ENCODE measurements at places on chromosomes 6 and 20.

DNA sequence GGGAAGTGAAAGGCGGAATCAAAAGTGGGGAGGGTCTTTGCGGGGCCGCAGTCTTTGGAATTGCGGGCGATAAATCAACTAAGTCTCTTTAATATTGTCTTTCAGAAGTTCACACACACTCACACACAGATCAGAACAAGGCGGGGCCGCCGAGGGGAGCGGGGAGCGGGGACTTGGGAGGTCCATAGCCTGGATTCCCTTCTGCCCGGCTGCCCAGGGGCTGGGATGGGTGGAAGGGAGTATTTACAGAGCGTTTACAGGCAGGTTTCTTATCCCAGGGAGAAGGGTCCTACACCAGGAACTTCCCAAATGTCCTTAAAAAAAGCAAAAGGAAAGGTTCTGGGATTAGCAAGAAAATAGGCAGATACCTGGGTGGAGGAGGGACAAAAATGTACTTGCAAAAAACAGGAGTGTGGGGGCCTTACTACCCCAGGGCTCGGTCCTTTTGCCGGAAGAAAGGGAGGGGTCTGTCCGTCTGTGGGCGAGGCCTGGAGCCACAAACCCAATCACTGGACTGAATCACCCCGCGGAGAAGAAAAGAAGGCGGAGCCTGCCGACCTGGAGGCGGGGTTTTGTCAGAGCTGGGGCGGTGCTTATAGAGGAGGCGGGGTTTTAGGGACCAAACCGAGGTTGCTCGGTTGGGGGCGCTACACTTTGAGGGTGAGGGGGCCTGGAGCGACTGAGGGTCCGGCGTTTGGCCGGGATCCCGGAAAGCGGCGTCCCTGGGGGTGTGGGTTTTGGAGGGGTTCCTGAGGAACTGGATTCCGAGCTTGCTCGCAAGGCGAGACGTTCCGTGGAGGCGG, 3.2 kb downstream of the PRRT1 start:
- DNase-seq, result peak; percentile 57

DNA sequence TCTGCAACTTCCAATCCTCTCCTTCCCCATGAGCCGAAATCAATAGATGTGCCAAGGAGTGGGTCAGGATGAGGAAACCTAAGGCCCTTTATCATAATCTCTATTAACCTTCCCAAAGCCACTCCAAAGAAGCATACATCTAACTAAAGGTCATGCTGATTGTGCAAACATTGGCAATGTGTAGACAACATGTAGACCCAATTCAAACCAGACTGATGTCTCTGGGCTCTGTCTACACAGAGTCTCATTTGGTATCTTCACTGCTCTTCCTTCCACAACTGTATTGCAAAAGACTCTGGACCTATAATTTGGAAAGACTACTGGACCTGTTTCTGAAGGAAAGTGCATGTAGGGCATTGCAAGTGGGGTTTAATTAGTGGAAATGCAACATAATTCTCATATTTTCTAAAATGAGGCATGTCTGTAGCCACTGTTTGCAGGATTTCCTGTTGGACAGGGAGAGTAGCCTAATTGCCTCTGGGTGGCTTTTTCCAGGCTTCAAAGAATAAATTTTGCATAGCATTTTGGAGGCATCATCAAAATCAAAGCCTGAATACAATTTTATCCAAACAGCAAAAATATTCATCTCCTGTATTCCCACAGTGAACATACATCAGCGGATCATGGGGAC, 35.0 kb upstream of the MLIP start:
- no peak for DNase-seq

DNA sequence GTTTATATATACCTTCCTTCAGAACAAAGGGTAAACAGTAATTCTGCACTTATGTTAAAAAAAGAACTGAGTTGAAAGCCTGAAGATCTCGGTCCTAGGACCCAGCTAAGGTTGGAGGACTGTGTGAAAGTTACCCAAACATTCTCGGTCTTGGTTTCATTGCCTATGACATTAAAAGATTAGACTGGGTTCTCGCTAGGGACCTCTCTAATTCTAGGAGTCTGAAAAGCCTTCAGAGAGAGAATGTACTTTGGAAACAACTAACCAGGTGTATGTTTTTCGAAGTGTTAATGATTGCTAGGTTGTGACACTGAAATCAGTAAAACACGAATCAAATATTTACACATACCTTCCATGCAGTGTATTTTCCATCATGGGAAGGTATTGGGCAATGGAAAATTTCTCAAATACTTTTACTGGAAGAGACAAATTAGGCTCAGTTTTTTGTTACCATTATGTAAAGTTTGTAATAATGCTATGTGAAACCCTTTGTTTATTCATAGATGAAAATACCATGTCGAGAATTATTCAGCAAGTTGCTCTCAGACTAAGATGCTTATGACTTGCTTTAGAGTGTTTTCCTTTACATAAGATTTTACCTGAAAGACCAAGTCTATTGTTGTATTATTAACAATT, 113.7 kb upstream of the LOC128125822 start:
- DNase-seq, result no peak

GRCh38 chr20:43040427-43040826, 149.3 kb downstream of the PTPRT start:
- no peak for DNase-seq

GRCh38 chr20:37522260-37523011, 1.4 kb downstream of the NNAT start:
- DNase-seq, result no peak

DNA sequence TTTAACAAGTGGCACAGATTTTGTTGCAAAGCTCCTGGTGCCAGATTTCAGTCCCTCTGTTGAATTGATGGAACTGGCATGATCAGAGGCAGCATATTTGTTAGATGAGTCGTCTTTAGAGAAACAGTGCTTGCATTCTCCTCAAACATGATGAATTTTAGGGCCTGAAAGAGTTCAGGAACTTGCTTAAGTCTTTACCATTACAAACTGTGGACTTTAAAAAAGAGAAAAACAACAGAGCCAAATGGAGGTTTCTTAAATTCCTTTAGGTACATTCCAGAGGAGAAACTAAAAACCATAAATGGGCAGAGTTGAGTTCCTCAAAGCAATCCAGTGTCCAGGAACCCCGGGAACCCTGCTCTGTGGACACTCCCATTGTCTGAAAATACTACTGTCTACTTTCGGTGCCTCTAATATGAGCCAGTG, 2.5 kb downstream of the GTF2H5 start:
- no peak for DNase-seq

GRCh38 chr6:56789342-56789741, 146.7 kb upstream of the DST start:
- no peak for DNase-seq

- no peak for DNase-seq
Observed at GRCh38 chr6:44722736-44723135, 335.2 kb downstream of the CDC5L start.
